HCT116 (cell line): ENCODE measurements at places on chromosomes 7 and 10.

GRCh38 chr7:69232445-69233376 is 365.6 kb upstream of the AUTS2 start:
- no peak for DNase-seq

- DNase-seq: no peak
Measured at GRCh38 chr7:82624337-82624736, 180.8 kb upstream of the CACNA2D1 start.

DNA sequence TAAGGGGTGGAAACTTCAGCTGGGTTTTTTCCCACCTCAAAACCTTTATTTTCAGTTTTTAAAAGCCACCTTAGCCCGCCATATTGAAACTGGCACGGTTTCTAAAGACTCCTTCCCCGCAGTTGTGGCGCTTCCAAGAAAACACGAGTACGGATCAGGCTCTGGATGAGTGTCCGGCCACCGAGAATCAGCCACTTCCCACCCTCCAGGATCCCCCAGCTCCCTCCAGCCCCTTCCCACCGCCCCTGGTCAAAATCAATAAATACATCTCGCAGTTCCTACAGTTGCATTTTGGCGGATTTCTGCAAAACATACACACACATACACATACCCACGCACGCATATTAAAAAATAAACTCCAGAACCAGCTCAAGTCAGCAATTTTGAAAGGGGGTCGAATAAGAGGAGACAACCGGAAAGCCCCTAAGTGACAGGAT is 1.1 kb downstream of the SFMBT2 start:
- no peak for DNase-seq

- DNase-seq: no peak
Measured at GRCh38 chr10:128777342-128777741, 651.1 kb upstream of the MKI67 start.

GRCh38 chr7:120992965-120993494 is 4.5 kb downstream of the CPED1 start:
- DNase-seq: no peak

DNA sequence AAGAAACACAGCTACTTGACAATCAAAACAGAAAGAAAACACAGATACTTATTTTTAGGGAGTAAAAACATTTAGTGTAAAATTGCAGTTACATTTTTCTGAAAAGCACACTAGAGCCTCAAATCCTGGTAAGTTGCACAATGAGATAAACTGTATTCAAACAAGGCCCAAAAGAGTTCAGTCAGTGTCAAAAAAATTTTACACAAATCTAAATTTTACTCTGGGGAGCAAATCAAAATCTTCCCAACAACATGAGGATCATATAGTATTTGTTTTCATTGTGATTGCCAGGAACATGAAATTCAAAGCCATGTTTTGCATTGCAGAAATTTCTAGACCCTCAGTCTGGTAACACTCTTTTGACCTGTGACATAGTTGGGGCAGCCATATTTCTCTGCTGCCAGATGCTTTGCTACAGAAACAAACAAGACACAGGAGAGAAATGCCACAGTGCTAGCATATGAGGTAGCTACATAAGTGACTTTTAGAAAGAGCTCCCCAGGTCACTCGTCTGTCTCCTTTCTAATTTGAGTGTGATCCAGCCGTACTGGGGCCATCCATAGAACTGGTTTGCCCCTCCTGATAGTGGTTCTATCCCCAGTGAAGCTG is 49.6 kb downstream of the PDE1C start:
- DNase-seq: no peak

DNA sequence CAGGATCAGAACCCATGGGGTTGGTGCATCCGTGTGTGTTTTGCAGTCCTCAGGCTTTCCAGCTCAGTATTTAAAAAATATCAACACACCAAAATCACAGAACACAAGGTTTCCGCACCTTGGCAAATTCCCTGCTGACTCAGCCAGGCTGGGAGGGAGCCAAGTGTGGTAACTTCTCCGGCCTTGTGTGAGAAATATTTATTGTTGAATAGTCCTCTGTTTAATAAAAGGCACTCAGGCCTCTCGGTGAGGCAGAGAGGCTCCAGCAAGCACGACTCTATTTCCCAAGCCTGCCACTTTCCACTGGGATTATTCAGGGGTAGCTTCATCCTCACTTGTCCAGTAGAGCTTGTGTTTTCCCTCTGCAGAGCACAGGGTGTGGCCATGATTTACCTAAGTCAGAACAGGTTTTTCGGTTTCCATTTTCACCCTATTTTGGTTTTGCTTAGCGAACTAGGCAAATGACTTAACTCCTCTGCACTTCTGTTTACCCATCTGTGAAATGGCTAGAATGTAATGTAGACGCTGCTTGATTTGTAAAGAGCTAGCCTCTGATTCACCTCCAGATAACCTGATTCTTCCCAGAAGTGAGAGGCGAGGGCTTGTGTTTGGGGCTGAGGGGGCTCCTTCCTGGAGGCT is 13.0 kb upstream of the CHST15 start:
- DNase-seq: peak; percentile 48

DNA sequence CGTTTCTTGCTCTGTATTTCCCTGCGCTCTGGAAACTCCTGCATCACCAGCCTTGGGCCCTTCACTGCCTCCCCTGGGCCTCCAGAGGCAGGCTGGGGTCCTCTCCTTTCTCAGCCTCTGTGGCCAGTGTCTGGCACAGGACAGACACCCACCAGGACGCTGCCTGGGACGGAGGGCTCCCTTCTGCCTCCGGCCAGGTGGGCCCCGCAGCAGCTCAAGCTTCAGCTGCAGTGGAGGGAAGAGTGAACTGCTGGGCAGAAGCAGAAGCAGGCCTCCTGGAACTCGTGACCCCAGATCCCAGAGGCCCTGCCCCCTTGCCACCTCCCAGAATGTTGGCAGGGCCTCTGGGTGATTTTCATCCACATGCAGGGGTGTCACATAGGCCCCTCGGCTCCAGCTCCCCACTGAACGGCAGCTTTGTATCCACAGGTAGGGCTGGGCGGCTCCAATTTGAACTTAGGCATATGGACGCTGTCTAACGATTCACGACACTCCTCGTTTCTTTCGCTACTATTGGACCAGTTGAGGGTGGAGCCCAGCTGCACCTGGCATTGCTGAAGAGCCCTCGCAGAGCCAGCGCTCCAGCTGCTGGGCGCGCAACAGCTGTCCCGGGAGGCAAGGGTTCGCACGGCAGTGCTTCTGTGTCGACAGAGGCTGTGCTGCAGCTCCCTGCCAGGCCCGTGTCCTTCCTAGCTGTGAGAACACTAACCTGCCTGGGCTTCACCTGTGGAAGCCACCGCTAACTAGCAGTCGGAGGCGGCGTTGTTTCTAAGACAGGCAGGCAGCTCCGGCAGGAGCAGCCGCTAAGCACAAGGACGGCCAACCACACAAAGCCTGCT is 18.4 kb upstream of the GPR146 start:
- no peak for DNase-seq

- DNase-seq: no peak
Measured at GRCh38 chr7:8536431-8536830, 103.0 kb downstream of the NXPH1 start.

DNA sequence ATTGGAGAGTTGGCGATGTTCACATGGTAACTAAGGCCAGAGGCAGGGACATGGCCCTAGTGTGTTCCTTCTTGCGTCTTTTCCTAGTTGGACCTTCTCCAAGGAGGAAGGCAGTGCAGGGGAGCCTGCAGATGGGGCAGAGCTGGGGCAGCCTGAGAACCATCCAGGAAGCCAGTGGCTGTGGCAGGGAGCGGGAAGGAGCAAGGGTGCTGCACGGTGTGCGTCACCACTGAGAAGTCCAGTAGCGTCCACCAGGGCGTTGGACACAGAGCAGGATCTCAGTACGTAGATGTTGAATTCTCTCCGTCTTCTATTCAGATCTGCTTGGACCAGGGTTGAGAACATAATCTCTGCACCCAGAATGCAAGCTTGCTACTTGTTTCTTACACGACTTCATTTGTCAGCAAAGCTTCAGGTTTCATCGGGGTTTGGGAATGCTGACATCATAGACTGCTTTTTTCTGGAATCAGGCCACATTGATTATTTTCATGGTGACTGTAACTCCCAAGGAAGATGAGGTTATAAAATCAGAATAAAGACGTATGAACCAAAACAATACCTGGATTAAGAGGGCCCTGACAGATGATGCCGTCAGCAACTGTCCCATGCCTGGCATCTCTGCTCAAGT is 130.3 kb downstream of the HECW1 start:
- no peak for DNase-seq

DNA sequence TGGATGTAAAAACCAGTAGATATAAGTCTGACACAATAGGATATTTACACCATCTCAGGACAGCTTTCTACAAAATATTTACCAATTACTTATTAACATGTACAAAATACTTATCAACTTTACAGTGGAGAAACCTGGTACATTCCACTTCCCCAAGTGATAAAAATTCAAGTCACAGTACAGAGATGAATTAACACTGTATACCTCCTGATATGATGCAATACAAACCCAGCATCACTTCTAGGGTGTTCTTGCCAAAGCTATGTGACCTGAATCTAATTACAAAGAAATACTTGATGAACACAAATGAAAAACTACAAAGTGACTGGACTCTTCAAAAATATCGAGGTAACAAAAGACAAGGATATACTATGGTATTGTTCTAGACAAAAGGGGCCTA is 156.4 kb upstream of the FGFR2 start:
- DNase-seq: no peak

DNA sequence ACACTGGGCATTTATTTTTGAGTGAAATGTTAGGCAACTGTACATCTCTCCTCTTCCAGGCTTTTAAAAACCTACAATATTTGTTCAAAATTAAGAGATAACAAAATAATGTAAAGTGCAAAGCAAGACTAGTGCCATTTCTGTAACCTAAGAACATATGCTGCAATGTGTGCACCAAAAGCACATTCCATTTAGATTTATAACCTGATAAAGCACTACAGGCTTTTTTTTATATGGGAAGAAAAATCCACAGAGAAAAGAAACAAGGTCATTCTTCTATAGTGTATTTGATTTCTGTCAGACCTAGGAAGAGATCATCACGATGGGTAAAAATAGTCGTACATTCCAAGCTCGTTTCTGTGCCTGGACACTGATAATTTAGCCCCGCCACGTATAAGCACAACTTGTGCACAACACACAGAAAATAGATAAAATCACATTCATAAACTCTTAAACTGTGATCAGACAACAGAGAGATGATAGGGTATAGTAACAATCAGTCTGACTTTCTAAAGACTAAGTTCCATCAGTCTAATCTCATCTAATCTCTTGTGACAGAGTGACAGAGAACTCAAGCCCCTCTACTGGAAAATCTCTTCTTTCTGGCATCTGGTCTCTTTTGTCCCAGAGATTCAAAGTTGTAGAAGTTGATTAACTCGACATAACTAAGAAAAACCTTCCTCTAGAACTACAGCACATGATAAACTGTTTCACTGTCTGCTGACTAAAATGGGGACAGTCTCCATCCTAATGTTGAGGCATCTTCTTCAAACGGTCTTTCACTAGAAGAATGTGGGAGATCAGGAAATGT is 6.7 kb downstream of the LAMB1 start:
- DNase-seq: no peak

DNA sequence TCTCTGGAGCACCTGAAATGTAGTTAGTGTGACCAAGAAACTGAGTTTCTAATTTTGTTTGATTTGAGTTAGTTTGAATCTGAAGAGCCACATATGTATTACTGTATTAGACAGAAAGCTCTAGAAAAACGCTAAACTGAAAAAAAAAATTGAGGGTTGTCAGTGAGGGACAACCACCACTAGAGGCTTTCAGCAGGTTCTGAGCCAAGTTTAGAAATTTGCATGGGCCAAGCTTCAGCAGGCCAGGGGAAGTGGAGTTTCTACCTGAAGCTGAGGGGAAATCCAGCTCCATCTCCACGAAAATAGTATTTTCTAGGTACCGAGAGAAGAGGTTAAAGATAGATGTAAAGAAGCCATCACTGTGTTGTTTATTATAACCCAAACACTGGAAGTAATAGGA is 77.9 kb upstream of the PLXNA4 start:
- DNase-seq: peak; percentile 4

GRCh38 chr7:101861218-101861775 is 43.9 kb downstream of the CUX1 start:
- DNase-seq: no peak
